ENCODE measurements at places on chromosomes 5 and 9.

DNA sequence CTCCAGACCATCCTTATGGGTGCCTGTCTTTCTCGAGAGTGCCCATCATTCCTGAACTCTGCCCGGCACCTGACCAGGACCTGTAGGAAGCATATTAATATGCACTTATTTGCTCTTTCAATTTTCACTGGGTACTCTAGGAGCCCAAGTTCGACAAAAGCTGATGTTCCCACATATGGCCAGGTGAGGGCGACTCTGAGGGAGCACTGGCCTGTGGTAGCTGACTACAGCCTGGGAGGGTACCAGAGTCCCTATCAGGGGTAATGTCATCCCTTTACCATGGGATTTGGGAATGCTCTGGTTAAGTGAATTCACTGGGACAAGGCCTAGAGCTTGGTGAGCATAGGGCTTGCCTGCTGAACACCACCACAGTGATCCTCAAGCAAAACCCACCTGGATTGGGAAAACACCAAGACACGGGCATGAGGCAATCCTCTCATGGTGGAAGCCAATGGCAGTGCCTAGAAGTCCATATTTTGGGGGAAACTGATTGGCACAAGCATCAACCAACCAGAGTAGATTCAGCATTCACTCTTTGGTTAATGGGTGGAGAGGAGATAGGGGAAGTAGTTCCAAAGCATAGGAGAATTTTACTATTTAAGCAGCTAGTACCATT, 112.2 kb downstream of the MTX3 start:
- no peak for DNase-seq

- no peak for DNase-seq
These were observed 3.3 kb downstream of the LPAR1 start for GRCh38 chr9:111034898-111035539.

- DNase-seq: no peak
These were observed 32.5 kb downstream of the LEAP2 start for GRCh38 chr5:132905938-132906337.

DNA sequence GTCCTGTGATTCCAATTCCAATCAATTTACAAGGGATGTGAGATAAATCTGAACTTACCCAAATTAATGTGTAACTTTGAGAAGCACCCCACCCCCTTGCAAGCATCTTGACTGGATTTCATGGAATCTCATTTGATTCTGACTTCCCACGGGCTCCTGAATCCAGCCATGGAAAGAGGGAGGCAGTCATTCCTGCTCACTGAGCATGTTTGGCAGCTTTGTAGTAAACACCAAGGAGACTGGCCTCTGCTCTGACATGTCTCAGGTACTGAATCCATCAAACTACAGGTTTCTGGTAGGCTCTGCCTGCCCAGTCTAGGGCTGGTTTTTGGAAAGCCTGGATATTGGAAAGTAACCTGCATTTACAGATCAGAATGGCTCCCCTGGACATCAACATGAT, 357.6 kb downstream of the ARHGEF28 start:
- no peak for DNase-seq

- DNase-seq: no peak
These were observed 185.1 kb downstream of the RGS3 start for GRCh38 chr9:113648586-113648985.

GRCh38 chr5:112374818-112375217, 44.3 kb downstream of the EPB41L4A start:
- no peak for DNase-seq

DNA sequence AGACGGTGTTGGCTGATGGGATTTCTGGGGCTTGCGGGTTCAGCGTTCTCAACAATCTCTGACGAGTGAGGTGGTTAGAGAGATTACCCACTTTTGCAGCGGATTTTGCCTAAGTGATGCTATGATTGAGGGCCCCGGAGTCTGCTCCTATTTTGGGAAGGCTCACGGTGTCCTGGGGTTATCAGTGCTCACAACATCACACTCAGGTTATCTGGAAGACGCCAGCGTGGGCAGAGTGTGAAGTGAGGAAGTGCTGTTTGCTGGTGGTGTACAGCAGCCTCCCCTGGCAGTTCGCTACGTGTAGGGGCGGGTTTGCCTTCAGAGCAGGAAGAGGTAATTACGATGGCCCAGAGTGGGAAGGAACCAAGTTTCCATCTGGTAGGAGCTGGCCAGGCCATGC, 341.2 kb upstream of the IRX2 start:
- DNase-seq: no peak

DNA sequence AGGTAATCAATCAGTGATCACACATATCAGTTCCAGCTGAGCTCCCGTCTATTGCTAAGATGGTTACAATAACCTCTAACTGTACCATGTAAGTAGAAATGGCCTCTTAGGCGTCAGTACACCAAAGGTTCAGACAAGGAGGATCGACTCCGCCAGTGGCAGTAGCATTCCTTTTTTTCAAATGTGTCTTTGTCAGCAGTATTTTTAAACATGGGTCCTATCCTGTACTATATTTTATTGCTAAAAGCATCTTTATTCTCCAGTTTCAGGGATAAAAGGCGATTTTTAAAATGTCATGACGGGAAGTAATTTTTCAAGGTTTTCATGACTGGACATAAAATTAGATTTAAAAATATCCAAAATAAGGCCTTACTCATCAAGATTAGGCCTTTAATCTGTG, 64.8 kb upstream of the TBCA start:
- no peak for DNase-seq

- no peak for DNase-seq
These were observed 47.7 kb downstream of the LIX1 start for GRCh38 chr5:97094579-97095317.

DNA sequence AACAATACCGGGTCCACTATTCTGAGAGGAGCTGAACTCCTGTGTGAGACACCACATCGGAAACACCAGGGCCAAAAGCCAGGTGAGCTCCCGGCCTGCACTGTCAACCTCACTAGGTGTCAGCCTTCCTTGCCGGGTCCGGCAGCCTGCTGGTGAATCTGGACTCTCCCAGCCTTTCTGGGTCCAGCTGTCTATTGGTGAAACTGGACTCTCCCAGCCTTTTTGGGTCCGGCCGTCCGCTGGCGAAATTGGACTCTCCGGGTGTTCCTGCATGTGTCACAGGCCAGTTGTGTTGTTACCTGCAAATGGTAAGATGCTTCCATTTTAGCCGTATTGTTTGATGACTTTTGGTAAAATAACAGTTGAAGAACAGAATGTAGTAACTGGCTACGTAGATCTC, 801.5 kb downstream of the CDH9 start:
- DNase-seq: no peak

- DNase-seq: no peak
These were observed 7.6 kb downstream of the TNIP1 start for GRCh38 chr5:151073280-151073679.

DNA sequence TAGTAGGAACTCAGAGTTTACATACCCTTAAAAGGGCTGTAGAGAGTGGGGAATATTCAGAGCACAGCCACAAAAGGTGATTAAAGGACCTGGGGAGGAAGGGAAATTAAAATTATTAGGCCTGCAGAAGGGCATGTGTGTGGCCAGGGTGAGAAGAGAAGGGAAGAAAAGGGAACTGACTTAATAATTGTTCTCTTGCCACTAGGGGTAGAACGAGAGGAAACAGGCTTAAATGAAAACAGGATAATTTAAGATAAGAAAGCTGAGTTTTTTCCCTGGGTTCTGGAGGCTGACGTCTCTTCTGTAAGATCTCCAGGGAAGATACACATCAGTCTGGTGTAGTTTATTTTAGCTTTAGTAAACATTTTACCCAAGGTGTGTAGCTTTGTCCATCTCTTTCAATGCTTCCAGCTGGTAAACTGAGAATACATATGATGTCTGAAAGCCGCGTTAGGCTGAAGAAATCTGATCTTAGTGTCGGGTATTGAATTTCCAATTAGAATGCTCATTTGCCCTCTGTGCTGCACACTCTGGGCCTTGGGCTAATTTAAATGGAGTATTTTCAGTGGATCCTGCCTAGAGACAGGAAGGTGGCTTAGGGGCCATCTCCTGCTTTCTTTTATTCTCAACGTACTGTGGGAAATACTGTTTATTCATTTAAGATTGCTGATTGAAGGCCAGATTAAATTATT, 416.8 kb downstream of the TMEM38B start:
- DNase-seq: no peak

DNA sequence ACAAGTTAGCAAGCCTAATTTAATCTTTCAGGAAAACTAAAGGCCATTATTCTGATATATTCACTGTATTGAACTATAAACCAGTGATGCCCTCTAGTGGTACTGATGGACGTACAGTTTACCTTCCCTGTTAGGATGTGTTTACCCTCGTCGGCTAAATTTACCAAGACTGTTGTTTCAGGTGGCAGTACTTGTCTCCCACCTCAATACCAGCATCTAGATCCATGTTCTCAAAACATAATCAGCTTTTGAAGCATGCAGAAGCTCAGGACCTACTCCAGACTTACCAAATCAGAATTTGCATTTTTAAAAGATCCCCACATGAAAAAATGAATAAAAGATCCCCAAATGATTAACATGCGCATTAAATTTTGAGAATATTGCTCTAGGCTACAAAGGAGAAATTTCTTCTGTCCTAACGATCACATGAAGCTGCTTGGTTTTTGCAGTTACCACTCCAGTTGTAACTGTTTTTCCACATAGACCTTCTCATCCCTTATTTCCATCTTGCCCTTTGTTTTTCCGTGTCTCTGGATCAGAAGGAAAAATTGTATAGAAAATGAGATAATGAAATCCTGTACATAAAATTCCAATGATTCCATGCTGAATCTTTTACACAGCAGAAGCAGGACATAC, 3.2 kb upstream of the BAAT start:
- no peak for DNase-seq

DNA sequence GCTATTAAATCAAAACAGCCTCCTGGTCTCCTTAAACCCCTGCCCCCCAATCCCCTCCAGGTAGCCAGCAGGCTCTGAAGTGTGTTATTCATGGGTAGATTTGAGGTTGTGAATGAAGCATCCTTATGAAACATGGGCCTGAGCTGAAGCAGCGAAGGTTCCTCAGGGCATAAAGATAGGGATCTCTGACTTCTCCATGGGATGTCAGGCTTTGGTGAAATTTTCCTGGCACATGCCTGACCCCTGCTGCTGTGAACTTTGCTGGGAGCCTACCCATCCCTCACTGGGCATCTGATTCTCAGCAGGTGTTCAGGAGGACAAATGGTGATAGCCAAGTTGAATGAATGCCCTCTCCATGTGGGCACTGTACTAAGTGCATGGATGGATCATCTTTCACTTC, 250.3 kb downstream of the ASTN2 start:
- no peak for DNase-seq

GRCh38 chr9:133333566-133333965, 2.4 kb downstream of the SURF6 start:
- DNase-seq: no peak

GRCh38 chr5:55172051-55172899, 702 bp downstream of the CDC20B start:
- no peak for DNase-seq

DNA sequence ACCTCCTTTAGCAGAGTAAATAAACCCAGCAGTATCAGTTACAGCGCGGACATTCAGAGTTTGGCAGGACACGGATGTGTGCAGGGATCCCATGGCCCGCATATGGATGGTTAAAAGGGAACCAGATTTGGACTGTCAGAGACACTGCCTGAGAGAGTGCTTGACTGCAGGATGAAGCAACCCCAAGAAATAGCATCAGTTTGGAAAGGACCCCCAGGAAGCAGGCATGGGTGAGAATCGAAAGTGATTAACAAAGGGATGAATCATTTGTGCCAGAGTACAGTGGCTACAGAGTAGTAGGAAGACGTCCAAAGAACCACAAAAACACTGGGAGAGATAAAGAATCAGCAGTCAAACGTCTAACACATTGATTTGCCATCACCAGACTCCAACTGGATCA, 5.5 kb downstream of the C7 start:
- DNase-seq: no peak

GRCh38 chr5:150618588-150619281, 21.7 kb upstream of the SYNPO start:
- DNase-seq: no peak

- peak; percentile 85 for DNase-seq
These were observed at the start of gene RASA1 for GRCh38 chr5:87267574-87268125. RASA1 (plus strand) TSS chr5:87267883; CDS start chr5:87268452, 569 bp downstream.

- no peak for DNase-seq
These were observed 95.5 kb upstream of the PHYKPL start for GRCh38 chr5:178327931-178328711.

DNA sequence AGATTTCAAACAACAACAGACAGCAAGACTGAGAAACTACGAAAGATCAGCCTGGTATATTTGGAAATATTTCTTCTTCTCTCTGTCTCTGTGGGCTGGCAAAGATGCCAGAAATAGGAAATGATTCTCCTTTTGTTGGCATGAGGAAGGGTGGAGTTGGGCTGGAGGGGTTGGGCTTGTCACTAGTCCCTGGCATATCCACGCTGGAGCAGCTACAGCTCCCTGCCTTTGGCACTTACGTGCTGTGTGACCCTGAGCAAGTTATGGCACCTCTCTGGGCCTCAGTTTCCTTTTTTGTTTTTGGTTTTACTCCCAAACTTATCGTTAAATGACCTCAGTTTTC, 354 bp upstream of the KCNMB1 start:
- DNase-seq: no peak

DNA sequence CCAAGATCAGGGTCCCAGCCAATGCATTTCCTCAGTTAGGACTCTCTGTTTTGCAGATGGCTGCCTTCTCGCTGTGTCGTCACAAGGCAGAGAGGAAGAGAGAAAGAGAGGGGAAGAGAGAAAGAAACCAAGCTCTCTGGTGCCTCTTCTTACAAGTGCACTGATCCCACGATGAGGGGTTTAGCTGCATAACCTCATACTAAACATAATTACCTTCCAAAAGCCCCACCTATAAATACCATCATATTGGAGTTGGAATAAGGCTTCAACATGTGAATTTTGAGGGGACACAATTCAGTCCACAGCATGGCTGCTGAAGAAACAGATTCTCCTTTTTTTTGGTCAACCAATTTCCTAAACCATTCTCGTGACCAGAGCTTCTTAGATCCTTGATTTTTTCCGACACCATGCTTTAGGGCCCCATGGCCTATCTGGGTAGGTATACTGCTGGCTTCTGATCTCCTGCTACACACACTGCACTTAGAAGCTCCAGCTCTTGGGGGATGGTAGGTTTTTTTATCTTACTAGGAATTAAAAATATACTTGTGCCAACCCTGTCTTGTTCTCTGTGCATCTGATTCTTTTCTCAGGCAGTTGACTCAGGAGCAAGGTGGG, 5.1 kb downstream of the CAMK4 start:
- DNase-seq: no peak

- no peak for DNase-seq
These were observed 290.8 kb downstream of the DNAH5 start for GRCh38 chr5:13653709-13654108.

GRCh38 chr5:54905942-54906537, 79.4 kb downstream of the ESM1 start:
- DNase-seq: peak; percentile 50

GRCh38 chr5:122332599-122333555, 20.8 kb downstream of the SNCAIP start:
- DNase-seq: no peak

- no peak for DNase-seq
These were observed 3.2 kb downstream of the SNX30 start for GRCh38 chr9:112753725-112754124.
